ENCODE measurements at places on chromosomes 16 and 17.
A peak's percentile ranks its signal among the peaks of the same experiment; 100 is the strongest.

DNA sequence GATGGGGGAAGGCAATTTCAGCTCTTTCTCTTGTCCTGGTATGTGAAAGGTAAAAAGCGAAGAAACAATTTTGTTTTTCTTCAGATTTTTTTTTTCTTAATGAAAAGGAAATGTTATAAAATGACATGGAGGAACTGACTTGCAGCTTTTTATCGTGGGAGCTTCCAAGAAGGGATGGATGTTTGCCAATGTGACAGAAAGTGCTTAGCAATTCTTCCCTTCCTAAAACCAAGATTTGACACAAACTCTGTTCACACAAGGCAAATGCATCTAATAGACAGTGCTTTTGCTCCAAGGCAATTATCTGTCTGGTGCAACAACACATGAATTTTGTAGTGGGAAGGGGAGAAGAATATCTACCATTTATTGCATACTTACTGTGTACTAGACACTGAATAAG, 988.5 kb downstream of the CDH11 start:
- DNase-seq: no peak

GRCh38 chr17:6986676-6987075, 9.2 kb upstream of the ALOX12 start:
- DNase-seq: no peak

- no peak for DNase-seq
These were observed 11.8 kb upstream of the CIBAR2 start for GRCh38 chr16:85123891-85124635.

GRCh38 chr16:55901566-55902217, 26.5 kb upstream of the CES5A start:
- DNase-seq: no peak

- DNase-seq: no peak
These were observed at the start of gene OVCA2 for GRCh38 chr17:2041561-2042389. TSS of gene OVCA2 (plus strand) at chr17:2042022. CDS start at chr17:2042048, 26 bp downstream.

- no peak for DNase-seq
These were observed 34.2 kb upstream of the HS3ST3A1 start for GRCh38 chr17:13635951-13636350.

GRCh38 chr16:28087675-28088300, 24.3 kb upstream of the GSG1L start:
- no peak for DNase-seq

DNA sequence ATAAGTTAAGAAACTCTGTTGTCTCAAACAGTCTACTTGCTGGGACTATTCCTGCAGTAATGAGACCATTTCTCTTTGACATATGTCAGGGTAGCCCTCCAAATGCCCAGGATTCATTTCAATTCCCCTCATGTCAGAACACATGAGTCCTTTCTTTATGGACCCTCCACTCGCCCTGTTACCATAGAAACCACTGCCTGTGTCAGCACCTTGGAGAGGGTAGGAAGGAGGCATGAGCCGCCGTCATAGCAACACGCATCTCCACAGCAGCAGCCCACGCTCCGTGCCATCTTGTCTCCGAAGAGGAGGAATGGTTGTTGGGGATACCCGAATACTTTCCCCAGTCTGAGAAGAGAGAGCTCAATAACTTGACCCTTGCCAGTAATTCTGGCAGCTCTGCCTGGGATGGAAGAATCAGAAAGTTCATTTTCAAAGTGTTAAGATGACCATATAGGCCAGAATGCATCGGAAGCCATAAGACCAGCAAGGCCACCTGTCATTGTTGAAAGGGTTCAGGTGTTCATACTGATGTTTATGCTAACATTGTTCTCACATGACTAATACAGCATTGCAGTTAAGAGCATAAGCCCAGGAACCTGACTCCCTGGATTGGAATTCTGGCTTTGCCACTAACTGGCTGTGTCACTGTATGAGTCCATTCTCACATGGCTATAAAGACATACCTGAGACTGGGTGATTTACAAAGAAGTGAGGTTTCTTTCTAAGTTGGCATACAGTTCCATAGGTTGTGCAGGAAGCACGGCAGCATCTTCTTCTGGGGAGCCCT, 141.3 kb downstream of the ABCC12 start:
- no peak for DNase-seq

DNA sequence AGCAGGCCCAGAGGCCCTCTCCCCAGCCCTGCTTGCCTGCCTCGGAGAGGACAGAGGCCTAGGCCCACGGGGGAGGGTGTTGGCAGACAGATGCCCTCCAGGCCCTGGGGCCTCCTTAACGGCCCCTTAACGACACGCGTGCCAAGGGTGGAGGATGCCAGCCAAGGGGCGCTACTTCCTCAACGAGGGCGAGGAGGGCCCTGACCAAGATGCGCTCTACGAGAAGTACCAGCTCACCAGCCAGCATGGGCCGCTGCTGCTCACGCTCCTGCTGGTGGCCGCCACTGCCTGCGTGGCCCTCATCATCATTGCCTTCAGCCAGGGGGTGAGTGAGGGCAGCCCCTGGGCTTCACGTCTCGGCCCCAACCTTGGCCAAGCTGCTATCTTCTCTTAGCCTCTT, 21.7 kb downstream of the ADCY7 start:
- DNase-seq: no peak

DNA sequence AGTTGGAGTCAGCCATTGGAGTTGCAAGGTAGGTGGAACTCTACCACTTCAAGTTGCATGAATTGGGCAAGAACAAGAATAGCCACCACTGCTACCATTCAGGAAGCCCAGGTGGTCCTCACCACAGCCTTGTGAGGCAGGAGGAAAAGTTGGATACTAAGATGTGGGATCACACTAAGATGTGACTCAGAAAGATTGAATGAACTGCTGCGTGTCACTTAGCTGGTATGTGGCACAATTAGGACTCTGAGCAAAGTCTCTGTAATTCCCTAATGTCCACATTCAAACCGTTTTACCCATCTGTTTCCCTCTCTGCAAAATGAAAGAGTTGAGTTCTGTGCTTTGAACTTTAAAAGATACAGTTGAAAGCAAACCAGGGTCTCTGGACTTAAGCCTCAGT, 44.7 kb upstream of the HS3ST3A1 start:
- no peak for DNase-seq

DNA sequence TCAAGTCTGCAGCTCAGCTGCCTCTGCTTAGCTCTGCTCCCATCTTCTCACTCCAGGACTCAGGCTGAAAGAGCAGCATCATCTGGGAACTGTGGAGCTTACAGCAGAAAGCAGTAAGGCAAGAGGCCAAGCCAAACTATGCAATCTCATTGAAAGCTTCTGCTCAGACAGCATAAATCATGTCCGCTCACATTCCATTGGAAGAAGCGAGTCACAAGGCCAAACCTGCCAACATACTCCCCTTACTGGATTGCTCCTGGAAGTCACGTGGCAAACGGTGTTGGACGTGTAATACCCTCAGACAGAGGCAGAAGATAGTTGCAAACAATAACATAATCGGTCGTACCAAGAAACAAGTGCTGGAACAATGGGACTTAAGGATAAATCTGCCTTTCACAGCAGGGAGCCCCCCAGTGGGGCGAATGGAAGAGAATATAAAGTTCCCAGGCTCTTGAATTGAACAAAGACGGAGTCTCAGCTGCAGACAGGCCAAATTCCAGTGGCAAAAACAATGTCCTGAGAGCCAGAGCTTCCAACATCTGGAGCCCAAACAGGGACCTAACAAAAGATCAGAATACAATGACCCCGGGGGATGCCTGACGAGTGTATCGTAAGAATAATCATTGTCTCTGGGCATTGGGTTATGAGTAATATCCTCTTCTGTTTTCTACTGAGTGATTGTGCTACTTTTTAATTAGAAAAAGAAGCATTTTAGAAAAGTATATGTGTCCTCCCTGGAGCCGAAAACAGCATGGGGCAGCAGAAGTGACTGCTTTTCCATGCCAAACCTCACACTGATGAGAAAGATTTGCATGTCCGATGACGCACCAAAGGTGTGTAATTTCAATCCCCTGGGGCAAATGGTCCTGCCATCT, 68.4 kb downstream of the CMC2 start:
- no peak for DNase-seq

GRCh38 chr17:50199211-50199802, 2.1 kb downstream of the COL1A1 start:
- DNase-seq: no peak

- DNase-seq: no peak
These were observed 7.7 kb downstream of the BCAR1 start for GRCh38 chr16:75243667-75244224.

- DNase-seq: peak; percentile 7
These were observed 606.2 kb downstream of the WWOX start for GRCh38 chr16:78705694-78706093.

GRCh38 chr16:23354246-23354645, 52.1 kb downstream of the SCNN1B start:
- DNase-seq: no peak

DNA sequence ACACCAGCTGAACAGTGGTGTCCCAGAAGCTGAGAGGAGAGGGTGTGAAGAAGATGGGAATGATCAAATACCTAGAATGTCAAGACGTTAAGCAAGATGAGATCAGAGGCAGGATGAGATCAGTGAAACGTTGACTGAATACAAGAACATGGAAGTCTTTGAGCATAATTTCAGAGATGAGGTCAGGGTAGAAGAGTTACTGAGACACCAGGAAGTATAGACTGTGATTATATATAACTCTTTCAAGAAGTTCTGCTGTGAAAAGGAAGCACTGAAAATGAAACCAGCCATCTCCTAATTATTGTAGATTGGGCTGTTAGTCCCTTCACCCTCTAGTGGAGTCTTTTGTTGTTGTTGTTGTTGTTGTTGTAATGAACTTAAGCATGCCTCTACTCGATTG, 9.1 kb downstream of the SHCBP1 start:
- no peak for DNase-seq

DNA sequence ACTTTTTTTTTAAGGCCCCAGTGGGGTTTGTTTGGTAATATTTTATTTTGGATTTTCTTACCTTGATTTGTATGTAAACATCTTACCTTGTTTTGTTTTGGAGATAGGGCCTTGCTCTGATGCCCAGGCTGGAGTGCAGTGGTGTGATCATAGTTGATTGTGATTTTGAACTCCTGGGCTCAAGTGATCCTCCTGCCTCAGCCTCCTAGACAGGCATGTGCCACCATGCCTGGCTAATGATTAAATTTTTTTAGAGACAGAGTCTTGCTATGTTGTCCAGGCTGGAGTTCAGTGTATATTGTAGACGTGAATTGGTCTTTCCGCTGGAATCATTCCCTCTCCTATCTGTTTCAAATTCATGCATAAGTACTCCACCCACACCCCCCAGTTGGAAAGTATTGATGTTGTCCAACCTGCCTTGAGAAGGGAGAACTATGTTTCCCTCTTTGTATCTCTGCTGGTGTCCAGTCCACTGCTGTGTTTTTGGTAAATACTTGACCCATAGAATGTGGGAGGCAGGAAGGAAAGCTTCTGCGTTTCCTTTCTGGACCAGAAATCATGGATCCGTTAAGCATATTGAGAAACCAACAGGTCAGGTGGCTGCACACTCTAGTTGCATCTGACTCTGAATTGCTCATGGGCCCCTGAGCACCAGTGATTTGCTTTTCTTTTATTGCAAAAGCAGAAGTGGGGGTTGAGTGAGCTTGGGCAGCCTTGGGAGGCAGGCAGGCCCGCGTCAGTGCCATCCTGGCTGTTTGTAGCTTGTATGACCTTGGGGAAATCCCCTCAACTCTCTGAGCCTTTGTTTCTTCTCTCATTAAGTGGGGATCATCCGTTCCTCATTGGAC, 25.0 kb downstream of the RMI2 start:
- DNase-seq: no peak

DNA sequence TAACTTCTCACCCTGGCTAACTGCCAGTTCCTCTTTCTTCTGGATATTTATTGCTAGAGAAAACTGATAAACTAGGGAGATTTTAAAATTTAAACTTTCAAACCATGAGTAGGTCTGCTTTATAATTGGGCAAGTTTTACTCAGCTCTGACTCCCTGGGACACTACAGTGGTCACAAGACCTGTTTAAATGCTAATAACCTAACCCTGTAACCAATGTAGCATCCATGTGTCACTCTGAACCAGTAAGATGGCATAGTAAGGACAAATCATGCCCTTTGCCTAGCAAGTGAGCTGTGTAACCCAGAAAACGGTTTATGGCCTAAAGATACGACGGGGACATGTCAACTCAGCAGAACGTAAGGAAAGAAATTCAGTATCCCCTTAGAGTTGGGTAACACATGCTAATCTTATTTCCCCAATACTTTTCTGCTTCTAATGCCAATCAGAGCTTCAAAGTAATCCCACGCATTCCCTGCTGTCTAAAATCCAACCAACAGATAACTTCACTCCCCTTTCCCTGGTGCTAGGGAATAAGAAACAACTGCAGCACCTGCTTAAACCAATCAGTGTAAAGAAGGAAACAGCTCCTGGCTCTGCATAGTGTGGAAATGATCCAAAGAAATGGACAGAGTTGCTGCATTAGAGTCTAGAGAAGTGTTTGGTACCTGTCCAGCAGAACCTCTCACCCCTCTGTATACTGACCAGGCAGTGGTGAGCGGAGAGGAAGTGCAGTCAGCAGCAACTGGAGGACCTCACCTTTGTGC, 85.7 kb downstream of the NCOR1 start:
- DNase-seq: no peak

DNA sequence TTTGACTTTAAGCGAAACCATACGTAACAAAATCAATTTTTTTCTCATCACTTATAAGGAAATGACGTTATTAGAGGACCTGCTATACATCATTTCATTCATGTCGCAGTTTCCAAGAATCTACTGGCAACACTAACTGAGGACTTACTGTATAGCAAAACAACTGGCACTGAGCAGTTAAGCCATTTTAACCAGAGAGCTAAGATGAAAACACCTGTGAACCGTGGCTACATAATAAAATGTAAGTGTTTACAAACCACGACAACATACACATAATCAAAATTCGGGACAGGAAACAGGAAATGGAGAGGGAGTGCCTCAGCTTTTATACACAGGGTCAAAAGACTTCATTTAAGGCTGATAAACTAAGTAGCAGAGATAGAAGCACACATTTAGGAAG, 29.5 kb downstream of the METTL16 start:
- no peak for DNase-seq

DNA sequence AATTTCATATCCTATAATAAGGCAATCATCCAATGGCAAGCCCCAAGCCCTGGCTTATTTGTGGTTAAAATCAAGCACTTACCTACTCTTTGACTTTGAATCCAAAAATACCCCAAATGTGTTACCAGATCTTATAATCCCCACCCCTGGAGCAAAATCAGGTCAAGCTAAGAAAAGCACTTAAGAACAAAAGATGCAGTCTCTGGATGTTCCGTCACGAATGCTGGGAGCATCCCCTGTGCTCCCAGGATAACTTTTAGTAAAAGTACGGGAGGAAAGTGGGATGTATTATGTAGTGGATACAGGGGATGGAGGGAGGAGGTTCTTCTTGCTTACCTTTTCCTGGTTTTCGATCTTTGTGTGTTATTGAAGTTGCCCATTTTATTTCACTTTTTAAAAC, 29.5 kb downstream of the SHISA9 start:
- DNase-seq: no peak

- no peak for DNase-seq
These were observed 21.1 kb downstream of the CACNG4 start for GRCh38 chr17:66985338-66986237.

DNA sequence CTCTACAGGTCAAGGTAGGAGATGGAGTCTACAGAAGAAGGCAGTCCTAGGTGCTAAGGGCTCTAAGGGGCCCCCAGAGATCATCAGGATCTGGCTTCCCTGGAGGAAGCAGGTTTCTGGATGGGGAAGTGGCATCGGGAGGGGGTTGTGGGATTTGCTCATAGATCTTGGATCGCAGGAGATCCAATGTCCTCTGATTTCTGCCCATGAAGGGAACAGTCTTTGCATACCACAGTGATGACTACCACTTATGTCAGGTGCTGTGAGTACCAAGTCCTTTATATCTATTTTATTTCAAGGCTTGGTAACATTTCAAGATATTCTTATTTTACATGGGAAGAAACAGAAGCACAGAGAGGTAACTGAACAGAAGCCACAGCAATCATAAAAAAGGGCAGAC, 164.0 kb downstream of the RGS9 start:
- no peak for DNase-seq
